Tongue (tissue), 3 donors: ENCODE measurements at places on chromosomes 1 and 21. TPM values are rescaled to one million over a fixed set of nuclear protein-coding genes. Genes with fewer than 3 reads are reported as not detected.

- DNase-seq, result no peak
Observed at GRCh38 chr1:71054281-71054731, 6.7 kb upstream of the PTGER3 start.

MATN1 gene
- not detected for total RNA-seq

MX2 gene
- 8.7 TPM for total RNA-seq

DNA sequence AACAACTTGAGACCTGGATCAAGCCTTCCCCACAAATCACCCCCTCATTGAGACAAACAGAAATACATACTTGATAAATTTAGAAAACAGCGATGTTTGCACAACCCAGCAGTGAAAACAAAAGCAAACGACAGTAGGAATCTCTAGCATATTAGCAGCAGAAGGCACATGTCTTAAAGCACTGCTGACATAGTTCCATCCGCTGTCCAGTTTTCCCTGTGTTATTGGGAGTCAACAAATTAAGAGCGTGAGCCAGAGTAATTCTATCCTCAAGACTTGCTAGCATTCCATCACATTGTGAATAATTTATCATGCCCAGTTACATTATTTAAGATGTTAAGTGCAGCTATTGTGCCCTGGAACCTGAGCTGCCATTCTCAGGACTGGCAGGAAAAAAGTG, 55.3 kb downstream of the IGSF5 start:
- DNase-seq, result peak; percentile 17

GRCh38 chr1:7808253-7808844, 24.3 kb downstream of the PER3 start:
- DNase-seq, result peak; percentile 22

DNA sequence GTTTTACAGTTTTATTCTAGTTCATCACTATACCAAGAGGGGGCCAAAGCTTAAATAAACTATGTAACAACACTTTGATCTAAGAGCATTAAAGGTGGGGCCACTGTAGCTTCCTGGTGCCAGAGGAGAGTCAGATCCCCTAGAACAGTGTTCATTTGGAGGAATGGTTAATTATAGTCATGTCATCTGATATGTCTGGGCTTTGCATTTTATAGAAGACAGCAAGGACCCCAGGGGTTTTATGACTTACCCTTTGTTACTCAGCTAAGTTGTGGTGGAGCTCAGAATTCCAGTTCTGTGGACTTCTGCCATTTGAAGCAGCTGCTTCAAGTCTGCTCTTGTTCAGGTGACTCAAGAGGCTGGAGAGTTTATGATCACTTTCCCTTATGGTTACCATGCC, 16.7 kb downstream of the KDM4A start:
- DNase-seq, result no peak

- DNase-seq, result peak; percentile 85
Observed at GRCh38 chr1:145960468-145961108, 2.8 kb upstream of the LIX1L start.

- DNase-seq, result no peak
Observed at GRCh38 chr1:94922761-94923331, 4.1 kb downstream of the CNN3 start.

DNA sequence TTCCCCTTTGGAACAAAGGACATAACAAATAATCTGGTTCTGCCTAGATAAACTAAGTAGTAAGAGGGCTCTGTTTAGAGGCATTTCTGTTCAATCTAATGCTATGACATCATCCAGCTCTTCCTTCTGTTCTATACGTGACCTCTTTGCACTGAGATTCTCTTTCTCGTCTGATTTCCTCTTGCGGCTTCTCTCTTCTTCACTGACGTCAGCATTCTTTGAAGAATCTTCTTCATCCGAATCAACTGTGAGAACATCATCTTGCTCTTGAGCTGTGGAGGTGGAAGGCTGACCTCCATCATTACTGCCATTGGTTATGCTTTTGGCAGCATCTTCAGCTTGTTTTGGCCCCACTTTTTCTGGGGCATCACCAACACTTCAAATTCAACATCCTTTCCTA, 130.4 kb downstream of the HS2ST1 start:
- DNase-seq, result no peak

LRRC3 gene
- 2.4 TPM for total RNA-seq

ENAH gene
- total RNA-seq, result 107 TPM

- no peak for DNase-seq
Observed at GRCh38 chr1:7280347-7280960, 490.6 kb upstream of the VAMP3 start.

DNA sequence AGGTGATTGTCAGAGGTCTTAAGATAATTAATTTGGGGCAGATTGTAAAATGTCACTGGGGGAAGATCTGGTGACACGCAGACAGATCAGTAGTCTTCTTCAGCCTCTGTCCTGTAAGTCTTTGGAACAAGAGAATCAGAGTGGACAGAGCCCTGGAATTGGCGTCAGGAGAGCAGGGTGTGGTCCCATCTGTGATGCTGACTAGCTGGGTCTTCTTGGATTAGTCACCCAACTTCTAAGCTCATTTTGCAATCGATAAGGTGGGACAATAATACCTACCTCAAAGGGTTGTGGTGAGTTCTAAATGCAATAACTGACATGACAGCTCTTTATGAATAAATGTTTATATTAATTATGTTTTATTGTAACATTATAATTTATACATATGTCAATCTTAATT, 4.8 kb downstream of the FASLG start:
- no peak for DNase-seq

- no peak for DNase-seq
Observed at GRCh38 chr1:212957546-212957945, 7.2 kb downstream of the VASH2 start.

DNA sequence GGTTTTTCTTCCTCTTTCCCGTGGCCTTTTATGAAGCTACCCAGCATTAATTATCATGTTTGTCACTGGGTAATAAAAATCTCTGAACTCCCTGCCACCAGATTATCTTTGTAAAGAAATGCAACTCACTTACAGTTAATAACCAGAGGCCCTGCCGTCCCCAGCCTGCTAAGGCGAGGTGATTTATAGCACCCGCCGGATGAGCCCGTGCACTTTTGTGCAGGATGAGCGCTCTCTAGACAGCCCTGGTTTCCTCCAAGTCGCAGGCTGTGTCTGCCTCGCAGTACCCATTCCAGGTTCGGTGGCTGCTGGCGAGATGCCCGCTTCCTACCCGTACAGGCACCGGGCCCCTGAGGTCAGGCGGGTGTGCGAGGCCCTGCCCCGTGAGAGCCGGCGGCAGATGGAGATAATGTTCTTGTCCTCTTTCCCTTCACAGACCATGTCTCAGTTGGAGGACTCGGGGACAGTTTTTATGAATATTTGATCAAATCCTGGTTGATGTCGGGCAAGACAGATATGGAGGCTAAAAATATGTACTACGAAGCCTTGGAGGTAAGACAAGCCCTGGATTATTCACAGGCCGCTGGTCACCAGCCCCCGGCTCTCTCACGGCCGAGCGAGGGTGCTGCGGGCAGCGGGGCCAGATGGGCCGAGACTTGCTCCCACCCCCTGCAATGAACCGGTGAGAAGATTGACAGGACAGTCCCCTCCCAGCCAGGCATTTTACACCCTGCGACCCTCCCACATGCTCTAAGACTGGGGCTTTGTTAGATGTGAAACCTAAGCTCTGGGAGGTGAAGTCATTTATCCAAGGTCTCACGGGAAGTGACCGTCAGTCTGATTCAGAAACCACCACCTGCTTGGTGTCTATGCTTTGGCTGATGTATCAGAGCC, 28.5 kb upstream of the SELENON start:
- peak; percentile 27 for DNase-seq

DNA sequence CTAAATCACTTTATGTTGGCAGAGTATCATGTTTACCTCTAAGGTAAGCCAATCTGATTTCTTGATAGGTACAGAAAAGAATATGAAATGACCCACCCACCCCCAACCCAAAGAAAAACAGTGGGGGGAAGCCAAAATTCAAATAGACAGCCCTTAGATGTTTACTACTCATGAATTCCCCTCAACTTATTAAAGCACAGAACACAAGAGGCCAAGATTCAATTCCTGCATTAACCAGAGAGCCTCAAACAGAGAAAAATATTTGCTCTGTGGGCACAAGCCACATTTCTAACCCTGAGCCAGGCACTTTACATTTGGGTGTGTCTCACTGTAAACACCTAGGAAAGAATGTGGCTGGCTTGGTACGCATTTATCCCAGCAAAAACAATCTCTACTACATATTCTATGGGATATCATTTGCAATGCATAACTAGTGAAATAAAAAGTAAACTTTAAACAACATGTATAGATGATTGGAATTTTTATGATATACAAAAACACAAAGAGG, 84.3 kb downstream of the PTPN14 start:
- DNase-seq, result no peak

KIF26B gene
- 4.0 TPM for total RNA-seq

ARHGAP29 gene
- 59.6 TPM for total RNA-seq

GRCh38 chr21:28378026-28378425, 614.7 kb downstream of the LTN1 start:
- DNase-seq, result no peak

GRCh38 chr1:223670458-223671159, 5.1 kb upstream of the CAPN8 start:
- DNase-seq, result no peak

- no peak for DNase-seq
Observed at GRCh38 chr1:30887485-30888315, 20.9 kb downstream of the SDC3 start.

ESRRG gene
- total RNA-seq, result 43.2 TPM

GRCh38 chr1:245246433-245246832, 91.6 kb downstream of the KIF26B start:
- DNase-seq, result no peak

CYP4X1 gene
- total RNA-seq, result 3.0 TPM

GRCh38 chr21:32603131-32603530, 9.0 kb downstream of the CFAP298 start:
- no peak for DNase-seq

OVAAL gene
- total RNA-seq, result not detected

AGBL4 gene
- not detected for total RNA-seq

FMO2 gene
- total RNA-seq, result 2.6 TPM

CTH gene
- 1.0 TPM for total RNA-seq

DMRTA2 gene
- total RNA-seq, result not detected

LHX4 gene
- total RNA-seq, result not detected
